A172 (cell line): ENCODE measurements at places on chromosomes 5 and 9.

- no peak for DNase-seq
Observed at GRCh38 chr9:127180457-127181314, 58.3 kb upstream of the ANGPTL2 start.

DNA sequence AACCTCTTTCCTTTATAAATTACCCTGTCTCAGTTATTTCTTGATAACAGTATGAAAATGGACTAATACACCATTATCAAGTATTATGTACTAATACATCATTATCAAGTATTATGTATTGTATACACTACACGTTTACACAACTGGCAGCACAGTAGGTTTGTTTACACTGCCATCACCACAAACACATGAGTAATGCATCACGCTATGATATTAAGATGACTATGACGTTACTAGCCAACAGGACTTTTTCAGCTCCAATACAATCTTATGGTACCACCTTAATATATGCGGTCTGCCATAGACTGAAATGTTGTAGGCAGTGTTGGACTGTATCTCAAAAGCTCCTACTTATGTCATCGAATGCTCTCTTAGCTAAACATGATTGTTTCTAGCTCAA lies 28.2 kb downstream of the PRELID2 start:
- no peak for DNase-seq

DNA sequence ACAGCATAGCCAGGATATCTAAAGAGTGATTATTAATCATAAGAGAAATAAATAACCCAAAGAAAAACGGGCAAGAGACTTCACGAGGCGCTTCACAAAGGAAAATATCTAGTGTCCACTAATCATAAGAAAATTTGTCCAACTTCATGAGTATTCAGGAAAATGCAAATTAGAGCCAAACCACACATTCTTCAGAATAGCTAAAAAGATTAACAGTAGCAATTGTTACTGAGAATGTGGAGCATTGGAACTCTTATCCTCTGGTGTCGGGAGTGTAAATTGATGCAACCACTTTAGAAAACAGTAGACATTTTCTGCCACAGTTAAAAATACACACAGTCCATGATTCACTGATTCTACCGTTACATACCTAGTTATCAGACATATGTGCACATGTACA lies 145.7 kb downstream of the CWC27 start:
- DNase-seq, result no peak

- no peak for DNase-seq
Observed at GRCh38 chr9:95249986-95250385, 67.5 kb downstream of the FANCC start.

DNA sequence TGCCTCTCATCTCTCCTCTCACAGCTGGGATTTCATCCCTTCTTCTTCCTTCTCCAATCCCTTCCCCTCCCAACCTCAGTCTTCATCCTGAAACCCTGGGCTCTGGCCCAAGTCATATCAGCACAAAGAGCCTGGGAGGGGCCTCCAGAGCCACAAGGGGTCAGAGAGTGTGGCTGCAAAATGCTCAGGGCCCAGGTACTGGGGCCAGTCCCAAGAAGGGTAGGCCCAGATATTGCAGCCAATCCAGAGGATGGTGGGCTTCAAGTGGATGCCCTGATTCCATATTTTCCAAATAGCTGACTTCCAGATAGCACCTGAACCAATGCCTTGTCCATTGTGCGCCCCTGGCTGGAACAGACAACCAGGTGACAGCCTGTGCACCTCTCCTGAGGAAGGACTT lies 193.9 kb downstream of the MED10 start:
- no peak for DNase-seq

- DNase-seq, result peak; percentile 59
Observed at GRCh38 chr9:36036780-36037548, at the start of gene RECK. TSS of gene RECK (plus strand) at chr9:36036913. CDS start at chr9:36036999, 86 bp downstream.

- DNase-seq, result no peak
Observed at GRCh38 chr5:2525351-2525750, 226.1 kb downstream of the IRX2 start.

DNA sequence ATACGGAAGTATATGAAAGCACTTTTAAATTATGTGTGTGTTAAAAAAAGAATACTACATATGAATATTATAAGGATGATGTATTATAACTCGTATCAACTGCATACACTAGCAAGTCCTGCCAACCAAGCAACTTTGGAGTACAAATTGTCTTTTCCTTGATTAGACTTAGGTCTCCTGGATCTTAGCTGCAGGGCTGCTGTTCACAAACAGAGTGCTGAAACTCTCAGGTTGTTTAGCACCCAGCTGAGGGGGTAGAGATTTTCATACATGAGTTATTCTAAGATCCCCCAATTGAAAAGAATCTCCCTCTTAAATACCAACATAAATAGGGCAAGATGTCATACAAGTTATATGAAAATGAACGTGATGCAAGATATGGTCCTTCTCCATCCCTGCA lies 149.8 kb upstream of the TNC start:
- DNase-seq, result peak; percentile 27

DNA sequence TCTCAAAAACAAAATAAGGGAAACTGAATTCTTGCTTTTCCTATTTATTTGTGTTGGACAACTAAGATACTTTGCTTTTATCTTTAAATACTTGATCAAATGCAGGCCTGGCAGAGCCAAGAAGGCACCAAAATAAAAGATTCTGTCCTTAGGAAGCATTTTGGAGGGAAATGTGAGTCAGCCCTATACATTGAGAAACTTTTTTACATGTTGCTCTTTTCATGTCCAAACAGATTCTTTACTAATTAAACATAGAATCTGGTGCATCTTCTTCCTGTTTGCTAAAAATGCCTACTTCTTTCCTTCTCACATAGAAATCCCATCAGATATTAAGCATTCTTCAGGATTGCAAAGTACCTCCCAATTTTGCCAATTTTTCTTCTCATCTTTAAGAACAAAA lies 1160.4 kb downstream of the EFNA5 start:
- no peak for DNase-seq

GRCh38 chr9:136189394-136190236 lies 15.3 kb downstream of the LHX3 start:
- DNase-seq, result peak; percentile 36

- DNase-seq, result no peak
Observed at GRCh38 chr9:4862506-4863250, 69.9 kb downstream of the RCL1 start.

DNA sequence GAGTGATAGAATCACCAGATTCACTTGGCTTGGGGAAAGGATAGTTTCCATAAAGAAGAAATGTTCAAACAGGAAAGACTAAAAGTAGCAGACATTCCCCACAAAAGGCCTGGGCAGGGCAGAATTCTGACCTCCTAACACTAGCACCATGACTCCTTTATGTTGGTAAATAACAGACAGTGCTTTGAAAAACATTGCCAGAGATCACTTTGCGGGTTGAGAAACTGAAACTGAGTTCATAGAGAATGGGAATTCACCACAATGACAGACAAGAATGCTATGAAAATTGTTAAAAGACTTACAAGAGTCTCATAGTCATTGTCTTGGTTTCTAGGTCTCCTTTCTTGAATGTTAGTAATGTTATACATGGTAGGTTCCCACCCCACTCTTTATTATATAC lies 172.5 kb upstream of the GLRA1 start:
- DNase-seq, result no peak

DNA sequence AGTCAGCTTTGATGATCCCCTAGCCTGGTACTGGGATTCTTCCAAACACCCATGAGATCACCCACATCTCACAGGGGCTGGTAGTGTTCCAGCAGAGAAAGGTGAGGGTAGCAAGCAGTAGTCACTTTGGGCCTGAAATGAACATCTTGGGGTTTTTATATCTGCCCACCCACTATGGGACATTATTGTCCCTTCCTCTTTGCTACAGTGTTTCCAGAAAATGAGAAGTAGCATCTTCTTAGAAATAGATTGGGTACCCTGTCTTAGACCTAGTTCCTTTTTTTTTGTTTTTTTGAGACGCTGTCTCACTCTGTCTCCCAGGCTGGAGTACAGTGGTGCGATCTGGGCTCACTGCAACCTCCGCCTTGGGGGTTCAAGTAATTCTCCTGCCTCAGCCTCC lies 249.2 kb upstream of the ANKRD55 start:
- DNase-seq, result no peak

DNA sequence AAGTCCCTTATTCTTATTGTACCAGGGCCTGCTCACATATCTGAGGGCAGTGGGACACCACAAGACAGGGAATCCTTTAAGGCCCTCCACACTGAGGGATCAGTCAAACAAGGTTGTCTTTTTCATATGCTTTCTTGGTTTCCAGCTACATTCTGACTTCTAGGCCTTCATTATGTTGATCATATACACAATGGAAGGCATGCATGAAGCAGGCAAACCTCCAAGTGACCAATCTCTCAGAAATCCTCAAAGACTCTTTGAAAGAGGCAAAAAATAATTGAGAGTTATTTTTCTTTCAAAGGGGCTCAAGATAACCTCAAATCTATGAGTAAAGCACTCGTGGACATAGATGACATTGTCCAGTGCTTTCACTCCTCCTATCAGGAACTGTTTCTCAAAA lies 1195.9 kb upstream of the ACO1 start:
- DNase-seq, result no peak

DNA sequence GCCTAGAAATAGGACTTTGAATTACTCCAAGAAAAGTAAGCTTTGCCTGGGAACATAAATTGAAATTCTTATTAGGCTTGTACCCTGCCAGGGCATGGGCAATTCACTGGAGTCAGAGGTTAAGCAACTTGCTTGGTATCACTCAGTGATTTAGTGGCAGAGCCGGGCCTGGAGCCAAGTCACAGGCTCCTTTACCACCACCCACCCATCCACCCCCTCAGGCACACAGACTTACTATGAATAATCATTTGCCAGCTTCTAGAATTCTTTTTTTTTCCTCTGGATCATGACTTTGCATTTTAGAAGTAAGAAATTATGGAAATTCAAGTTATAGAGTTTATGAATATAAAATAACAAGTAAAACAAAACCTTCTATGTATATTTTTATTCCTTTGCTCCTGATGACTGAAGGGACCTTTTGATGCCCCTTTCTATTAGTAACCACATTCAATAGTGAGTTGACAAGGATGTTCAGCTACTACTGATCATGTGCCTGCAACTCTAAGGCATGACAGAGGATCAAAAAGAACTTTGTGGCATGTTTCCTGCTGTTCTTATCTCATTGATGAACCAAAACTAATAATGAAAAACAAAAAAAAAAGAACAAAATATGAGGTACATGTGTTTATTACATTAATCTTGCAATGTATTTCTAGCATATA lies 614.7 kb downstream of the TLR4 start:
- peak; percentile 45 for DNase-seq

DNA sequence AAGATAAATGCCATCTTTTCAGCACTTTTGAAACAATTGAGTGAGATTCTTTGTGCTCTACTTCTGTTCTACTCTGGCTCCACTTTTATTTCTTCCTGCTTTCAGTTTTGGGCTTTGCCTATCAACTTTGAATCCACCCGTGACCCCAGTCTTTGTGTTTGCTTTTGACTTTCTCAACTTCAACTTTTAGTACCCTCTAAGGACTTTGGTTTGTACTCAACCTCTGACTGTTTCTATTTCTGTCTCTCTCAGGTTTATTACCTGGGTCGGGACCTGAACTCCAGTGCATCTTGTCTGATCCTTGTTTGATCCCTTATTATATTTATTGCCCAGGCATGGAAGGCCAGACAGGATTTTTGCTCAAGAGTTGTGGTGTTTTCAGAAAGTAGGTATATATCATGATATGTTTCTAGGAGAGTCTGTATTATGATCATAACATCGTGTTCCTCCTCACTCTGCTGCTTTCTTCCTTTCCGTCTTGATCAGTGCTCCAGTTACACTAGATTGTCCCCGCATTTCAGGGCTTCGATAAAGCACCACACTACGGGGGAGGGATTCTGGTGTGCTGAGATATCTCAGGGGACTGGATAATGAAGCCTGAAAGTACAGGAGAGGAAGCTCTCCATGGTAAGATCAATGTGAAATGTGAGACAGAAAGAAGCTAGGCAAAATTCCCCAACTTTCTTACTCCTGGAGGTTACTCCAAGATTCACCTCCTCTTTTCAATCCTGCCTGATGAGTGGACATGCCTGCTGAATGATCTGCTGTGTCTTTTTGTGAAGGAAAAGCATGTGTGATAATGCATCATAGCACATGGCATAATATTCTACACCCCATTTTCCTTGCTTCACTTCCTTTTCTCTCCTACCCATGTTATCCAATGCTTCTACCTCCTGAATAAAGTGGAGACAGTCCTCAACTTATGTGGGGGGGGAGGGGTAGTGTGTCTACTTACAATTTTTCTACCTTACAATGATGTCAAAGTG lies 155.5 kb upstream of the GRIN3A start:
- no peak for DNase-seq

DNA sequence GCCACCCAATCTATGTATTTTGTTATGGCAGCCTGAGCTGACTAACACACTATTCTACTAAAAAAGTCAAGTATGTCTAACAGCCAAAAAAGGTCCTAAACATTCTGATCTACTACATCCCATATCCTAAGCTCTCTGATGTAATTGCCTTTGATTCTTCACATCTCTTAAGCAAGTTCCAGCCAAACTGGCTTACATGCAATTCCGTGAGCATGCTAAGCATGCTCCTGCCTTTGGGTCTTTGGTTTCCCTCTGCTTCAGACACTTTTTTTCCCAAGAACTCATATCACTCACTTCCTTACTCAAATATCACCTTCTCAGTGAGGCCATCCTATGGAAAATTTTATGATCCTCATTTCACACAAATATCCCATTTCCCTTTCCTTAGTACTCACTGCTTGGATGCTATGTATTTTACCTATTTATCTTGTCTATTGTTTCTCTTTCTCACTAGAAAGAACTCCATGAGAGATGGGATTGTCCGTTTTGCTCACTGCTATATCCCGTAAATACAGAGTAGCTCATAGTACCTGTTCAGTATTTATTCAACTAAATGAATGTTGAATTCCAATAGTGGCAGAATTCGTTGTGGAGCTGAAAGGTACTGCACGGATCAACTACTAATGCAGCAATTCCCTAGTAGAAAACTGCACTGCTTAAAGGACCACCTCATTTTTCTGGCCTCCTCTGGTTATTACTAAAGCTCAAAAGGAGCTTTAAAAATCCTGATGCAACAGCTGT lies 2.3 kb upstream of the SLC12A2 start:
- peak; percentile 16 for DNase-seq

GRCh38 chr5:56480705-56481427 lies 247.7 kb upstream of the ANKRD55 start:
- no peak for DNase-seq

DNA sequence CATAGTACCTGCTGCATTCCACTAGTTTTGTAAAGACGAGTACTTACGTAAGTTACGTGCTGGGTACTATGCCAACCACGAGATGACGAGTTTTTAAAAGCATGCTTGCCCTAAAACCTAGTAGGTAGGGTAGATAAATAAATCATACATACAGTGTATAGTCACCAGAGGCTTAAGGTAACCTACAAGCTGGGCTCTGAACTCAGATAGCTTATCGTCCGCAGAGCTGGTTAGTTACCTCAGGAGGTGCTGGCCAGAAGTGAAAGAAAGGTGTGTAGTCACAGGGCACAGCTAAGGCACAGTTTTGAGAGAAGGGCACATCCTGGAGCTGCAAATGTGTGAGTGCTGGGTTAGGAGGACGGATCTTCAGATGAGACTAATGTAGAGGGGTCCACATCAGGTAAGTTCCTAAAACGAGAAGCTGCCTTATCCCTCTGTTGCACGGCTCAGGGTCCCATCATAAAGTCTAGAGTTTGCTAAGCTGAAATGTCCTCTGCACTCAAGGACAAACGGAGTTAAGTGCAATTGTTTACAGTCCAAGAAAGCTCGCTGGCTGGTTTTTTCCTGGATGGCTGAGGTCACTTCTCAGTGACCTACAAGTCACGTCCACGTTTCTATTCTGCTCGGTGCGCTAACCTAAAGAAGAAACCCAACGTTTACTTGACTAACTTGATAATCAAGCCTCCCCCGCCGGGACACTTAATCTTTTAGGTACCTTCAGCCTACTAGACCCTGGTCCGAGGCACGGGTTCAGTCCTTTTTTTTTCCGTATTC lies 1.1 kb upstream of the SNX24 start:
- DNase-seq, result no peak
